ENCODE measurements at places on chromosomes 5 and 9.

DNA sequence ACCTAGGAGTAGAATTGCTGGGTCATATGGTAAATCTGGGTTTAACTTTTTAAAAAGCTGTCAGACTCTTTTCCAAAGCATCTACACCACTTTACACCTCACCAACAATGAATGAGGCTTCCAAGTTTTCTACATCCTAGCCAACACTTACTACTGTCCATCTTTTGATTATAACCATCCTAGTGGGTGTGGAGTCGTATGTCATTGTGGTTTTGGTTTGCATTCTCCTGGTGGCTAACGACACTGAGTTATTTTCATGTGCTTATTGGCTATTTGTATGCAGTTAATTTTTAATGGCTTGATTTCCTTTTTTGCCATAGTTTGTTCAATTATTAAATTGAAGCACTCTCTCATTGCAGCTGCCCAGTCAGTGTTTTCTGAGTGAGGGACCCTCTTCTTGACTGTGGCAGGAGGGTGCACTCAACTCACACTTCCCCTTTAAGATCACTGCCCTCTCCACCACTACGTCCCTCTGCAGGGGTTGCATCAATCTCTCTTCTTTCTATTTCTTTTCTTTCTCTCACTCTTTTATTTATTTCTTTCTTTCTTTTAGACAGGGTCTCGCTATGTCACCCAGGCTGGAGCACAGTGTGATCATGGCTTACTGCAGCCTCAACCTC is 182.3 kb downstream of the C9orf152 start:
- no peaks in the 10 kb centered on the region for H3K27me3 ChIP-seq
- no peak for DNase-seq
- H3K36me3 ChIP-seq = no peaks in the 10 kb centered on the region
- H3K4me1 ChIP-seq = peaks cover 40% of the 10 kb centered on the region
- peak overlapping the region; percentile 51 for H3K4me3 ChIP-seq
- H3K27ac ChIP-seq = peak overlapping the region; percentile 31

- H3K27me3 ChIP-seq = no peaks in the 10 kb centered on the region
- H3K4me1 ChIP-seq = no peaks in the 10 kb centered on the region
Observed at GRCh38 chr9:75639971-75640610, 250.4 kb upstream of the PCSK5 start.

DNA sequence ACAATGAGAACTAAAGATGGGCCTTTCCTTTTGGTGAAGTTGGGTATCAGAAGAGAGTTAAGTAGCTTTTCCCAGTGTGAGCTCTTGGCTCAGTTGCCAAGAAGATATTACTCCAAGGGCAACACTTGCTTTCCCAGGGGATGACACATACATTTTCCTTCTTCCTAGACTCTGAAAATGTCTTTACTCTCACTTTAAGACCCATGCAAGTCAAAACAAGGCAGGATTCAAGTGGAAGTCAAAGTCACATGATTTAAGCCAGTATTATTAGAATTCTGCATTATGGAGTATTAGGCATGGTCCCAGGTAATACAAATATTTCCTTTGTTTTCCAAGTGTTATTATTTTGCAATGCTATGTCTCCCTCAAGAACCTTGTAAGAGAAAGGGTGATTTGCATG is 175.1 kb downstream of the PPP2R2B start:
- no peak overlapping the region for H3K4me3 ChIP-seq
- H3K36me3 ChIP-seq = no peaks in the 10 kb centered on the region
- DNase-seq = no peak
- no peaks in the 10 kb centered on the region for H3K27me3 ChIP-seq
- no peak overlapping the region for H3K27ac ChIP-seq

DNA sequence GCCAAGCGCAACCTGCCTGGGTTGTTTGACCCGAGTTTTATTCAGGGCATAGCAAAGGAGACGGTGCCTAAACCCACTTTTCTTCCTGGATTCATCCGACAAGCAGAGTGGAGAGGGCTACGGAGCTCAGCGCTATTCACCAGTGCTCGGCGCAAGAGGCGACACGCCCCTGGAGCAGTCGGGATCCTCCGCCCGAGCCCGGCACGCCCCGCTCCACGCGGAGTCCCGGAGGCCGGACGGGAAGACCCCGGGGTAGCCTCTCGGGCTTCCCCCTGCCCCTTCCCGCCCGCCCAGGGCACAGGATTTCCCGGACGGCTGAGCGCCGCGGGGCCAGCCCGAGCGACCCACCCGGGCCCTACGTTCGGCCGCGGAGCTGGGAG is 427 bp downstream of the SERINC5 start:
- no peaks in the 10 kb centered on the region for H3K36me3 ChIP-seq
- peaks cover 27% of the 10 kb centered on the region for H3K4me1 ChIP-seq
- no peaks in the 10 kb centered on the region for H3K27me3 ChIP-seq
- no peak for DNase-seq
- H3K27ac ChIP-seq = peak overlapping the region; percentile 34

GRCh38 chr9:101508211-101508610 is 25.4 kb upstream of the RNF20 start:
- H3K27ac ChIP-seq = no peak overlapping the region
- H3K4me1 ChIP-seq = no peaks in the 10 kb centered on the region
- H3K36me3 ChIP-seq = no peaks in the 10 kb centered on the region
- no peak for DNase-seq
- H3K27me3 ChIP-seq = peaks cover 22% of the 10 kb centered on the region

- H3K4me1 ChIP-seq = no peaks in the 10 kb centered on the region
- H3K27me3 ChIP-seq = no peaks in the 10 kb centered on the region
- H3K36me3 ChIP-seq = peaks cover 18% of the 10 kb centered on the region
- DNase-seq = no peak
- H3K27ac ChIP-seq = no peak overlapping the region
Observed at GRCh38 chr5:60896991-60897390, 47.9 kb downstream of the ERCC8 start.

DNA sequence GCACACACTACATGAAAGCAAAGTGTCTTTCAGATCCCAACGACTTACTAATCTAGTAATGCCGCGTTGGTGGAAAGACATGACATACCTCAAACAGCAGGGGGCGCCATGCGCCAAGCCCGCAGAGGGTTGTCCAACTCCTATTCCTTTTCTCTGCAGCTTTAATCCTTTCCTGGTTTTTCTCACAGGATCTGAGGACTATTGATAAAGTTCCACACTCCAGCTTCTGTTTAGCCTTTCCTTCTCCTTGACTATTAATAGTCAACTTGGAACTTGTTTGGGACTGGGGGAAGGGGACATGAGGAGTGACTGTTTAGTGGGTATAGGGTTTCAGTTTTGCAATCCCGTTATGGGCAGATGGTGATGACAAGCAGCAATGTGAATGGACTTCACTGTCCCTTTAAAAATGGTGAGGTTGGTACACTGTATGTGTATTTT is 62.9 kb downstream of the OTULIN start:
- H3K36me3 ChIP-seq = no peaks in the 10 kb centered on the region
- no peak overlapping the region for H3K4me3 ChIP-seq
- DNase-seq = peak; percentile 55
- H3K27ac ChIP-seq = no peak overlapping the region
- H3K27me3 ChIP-seq = no peaks in the 10 kb centered on the region

DNA sequence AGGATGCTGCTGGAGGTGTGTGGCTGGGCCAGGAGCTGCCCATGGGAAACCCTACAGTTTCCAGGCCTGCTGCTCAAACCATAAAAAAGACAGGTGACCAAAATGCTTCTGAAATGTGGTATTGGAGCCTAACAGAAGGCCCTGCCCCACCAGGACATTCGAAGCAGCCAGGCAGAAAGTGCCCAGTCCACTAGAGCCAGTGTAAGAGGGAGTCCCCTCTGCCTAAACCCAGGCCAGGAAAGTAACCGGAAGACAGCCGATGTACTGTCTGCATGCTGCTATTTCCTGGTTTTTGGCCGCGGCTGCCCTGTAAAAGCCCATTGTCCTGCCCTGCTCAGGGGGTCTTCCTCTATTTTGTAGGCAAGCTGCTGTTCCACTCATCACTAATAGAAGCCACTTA is 150.7 kb upstream of the IRX2 start:
- H3K36me3 ChIP-seq = no peaks in the 10 kb centered on the region
- H3K27me3 ChIP-seq = no peaks in the 10 kb centered on the region
- H3K4me3 ChIP-seq = no peak overlapping the region
- no peak overlapping the region for H3K27ac ChIP-seq
- no peak for DNase-seq
- H3K4me1 ChIP-seq = no peaks in the 10 kb centered on the region

DNA sequence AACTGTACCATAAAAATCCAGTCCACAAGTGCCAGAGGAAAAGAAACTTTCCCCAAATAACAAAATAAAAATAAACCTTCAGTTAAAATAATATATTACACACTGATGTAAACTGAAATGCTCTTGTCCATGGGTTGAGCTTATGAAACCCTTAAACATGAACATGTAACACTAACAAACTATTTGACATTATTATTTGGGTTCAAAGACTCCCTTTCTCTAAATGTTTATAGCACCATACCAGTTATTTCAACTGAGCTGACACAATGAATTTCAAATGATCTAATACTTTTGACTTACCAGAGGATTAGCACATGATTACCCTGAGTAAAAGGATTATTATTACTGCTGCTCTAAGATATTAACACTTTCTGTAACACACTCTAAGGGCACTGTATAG is 251.1 kb downstream of the BNC2 start:
- no peaks in the 10 kb centered on the region for H3K4me1 ChIP-seq
- no peaks in the 10 kb centered on the region for H3K27me3 ChIP-seq
- no peak overlapping the region for H3K27ac ChIP-seq

- H3K4me3 ChIP-seq = no peak overlapping the region
- peaks cover 7% of the 10 kb centered on the region for H3K4me1 ChIP-seq
- no peak overlapping the region for H3K27ac ChIP-seq
Observed at GRCh38 chr5:146254223-146254622, 50.8 kb downstream of the RBM27 start.
